Activated CD8-positive, alpha-beta T cell treated with anti-CD3 and anti-CD28 coated beads for 36 hours (primary cell): ENCODE measurements at places on chromosomes 1 and 21. TPM values are rescaled to one million over a fixed set of nuclear protein-coding genes. Genes with fewer than 3 reads are reported as not detected.

ATXN7L2 gene
- total RNA-seq = 11.2 TPM

SLAMF7 gene
- 90.0 TPM for total RNA-seq

RNU1-1 gene
- 820 TPM for total RNA-seq

RAP1GAP gene
- total RNA-seq = 1.6 TPM

AZIN2 gene
- 2.5 TPM for total RNA-seq

NMNAT2 gene
- not detected for total RNA-seq

MTARC1 gene
- not detected for total RNA-seq

DNA sequence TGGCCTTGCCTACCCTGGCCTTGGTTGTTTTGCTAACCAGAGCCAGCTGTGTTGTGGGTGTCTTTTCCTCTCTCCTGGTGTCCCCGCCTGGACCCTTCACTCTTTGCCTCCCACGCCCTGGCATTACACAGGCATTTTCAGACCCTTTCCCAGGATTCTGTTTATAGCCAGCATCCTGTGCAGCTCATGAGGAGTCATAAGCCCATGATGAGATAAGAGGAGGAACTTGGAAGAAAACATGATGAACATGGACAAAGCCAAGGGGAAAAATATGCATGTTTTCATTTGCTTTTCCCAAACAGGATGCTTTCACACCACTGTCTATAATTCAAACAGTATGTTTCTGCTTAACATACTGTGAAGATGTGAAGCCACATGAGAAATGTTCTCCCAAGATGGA, 18.7 kb upstream of the WARS2 start:
- no peak overlapping the region for H3K27ac ChIP-seq
- H3K4me1 ChIP-seq = peaks cover 6% of the 10 kb centered on the region
- H3K36me3 ChIP-seq = peaks cover 58% of the 10 kb centered on the region
- DNase-seq = no peak
- H3K27me3 ChIP-seq = no peaks in the 10 kb centered on the region

DNA sequence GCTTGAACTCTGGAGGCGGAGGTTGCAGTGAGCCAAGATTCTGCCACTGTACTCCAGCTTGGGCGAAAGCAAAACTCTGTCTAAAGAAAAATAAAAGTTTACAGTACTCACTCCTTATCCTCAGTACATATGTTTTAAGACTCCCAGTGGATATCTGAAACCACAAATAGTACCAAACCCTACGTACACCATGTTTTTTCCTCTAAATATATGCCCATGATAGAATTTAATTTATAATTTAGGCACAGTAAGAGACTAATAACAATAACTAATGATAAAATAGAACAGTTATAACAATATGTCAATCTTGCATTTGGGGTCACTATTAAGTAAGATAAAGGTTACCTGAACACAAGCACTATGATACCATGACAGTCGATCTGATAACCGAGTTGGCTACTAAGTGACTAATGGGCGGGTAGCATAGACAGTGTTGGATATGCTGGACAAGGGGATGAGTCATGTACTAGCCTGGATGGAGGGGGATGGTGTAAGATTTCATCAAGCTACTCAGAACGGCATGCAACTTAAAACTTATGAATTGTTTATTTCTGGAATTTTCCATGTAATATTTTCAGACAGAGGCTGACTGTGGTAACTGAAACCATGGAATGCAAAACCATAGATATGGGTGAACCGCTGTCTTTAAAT, 43.7 kb downstream of the ST7L start:
- no peak overlapping the region for H3K4me3 ChIP-seq
- H3K27ac ChIP-seq = no peak overlapping the region
- DNase-seq = no peak
- H3K27me3 ChIP-seq = no peaks in the 10 kb centered on the region

DNA sequence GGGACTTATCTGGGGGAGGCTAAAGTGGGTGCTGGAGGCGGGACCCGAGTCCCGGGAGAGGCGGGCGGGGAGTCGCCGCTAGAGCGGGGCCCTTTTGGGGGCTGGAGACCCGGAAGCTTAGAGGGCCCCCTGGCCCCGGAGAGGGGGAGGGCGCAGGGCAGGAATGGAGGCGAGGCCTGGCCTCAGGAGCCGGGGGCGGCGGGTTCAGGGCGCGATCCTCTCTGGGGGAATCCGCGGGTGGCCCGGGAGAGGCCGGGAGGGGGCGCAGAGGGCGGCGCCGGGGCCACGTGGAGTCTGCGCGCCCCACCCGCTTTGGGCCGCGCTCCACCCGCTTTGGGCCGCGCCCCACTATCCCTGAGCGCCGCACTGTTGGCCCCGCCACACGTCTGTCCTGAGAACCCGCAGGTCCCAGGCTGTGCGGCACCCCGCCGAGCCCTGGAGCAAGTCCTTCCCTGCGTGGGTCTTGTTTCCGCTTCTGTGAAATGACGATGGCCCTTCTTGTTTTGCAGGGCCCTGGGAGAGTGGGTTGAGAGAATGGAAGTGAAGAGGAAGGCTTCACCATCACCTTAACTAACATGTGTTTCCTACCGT, 84.4 kb downstream of the NKAIN1 start:
- no peaks in the 10 kb centered on the region for H3K36me3 ChIP-seq
- peaks cover 6% of the 10 kb centered on the region for H3K4me1 ChIP-seq
- DNase-seq = peak; percentile 81
- peak overlapping the region; percentile 80 for H3K4me3 ChIP-seq
- no peaks in the 10 kb centered on the region for H3K27me3 ChIP-seq

- H3K4me3 ChIP-seq = no peak overlapping the region
- H3K36me3 ChIP-seq = no peaks in the 10 kb centered on the region
- H3K27ac ChIP-seq = no peak overlapping the region
- H3K4me1 ChIP-seq = no peaks in the 10 kb centered on the region
Observed at GRCh38 chr1:145898756-145899155, 11.1 kb downstream of the ITGA10 start.

GRCh38 chr1:201318504-201319340, 35.4 kb downstream of the PKP1 start:
- peaks cover 4% of the 10 kb centered on the region for H3K27me3 ChIP-seq
- no peaks in the 10 kb centered on the region for H3K36me3 ChIP-seq
- H3K4me1 ChIP-seq = no peaks in the 10 kb centered on the region
- H3K4me3 ChIP-seq = no peak overlapping the region
- no peak for DNase-seq

- peaks cover 32% of the 10 kb centered on the region for H3K4me1 ChIP-seq
- H3K36me3 ChIP-seq = no peaks in the 10 kb centered on the region
- no peak for DNase-seq
- no peaks in the 10 kb centered on the region for H3K27me3 ChIP-seq
Observed at GRCh38 chr1:165635823-165636222, 4.8 kb downstream of the MGST3 start.

- H3K27ac ChIP-seq = peak overlapping the region; percentile 82
- no peak overlapping the region for H3K4me3 ChIP-seq
- peak; percentile 45 for DNase-seq
- H3K27me3 ChIP-seq = no peaks in the 10 kb centered on the region
Observed at GRCh38 chr1:58941471-58942289, 157.8 kb upstream of the JUN start.

DNA sequence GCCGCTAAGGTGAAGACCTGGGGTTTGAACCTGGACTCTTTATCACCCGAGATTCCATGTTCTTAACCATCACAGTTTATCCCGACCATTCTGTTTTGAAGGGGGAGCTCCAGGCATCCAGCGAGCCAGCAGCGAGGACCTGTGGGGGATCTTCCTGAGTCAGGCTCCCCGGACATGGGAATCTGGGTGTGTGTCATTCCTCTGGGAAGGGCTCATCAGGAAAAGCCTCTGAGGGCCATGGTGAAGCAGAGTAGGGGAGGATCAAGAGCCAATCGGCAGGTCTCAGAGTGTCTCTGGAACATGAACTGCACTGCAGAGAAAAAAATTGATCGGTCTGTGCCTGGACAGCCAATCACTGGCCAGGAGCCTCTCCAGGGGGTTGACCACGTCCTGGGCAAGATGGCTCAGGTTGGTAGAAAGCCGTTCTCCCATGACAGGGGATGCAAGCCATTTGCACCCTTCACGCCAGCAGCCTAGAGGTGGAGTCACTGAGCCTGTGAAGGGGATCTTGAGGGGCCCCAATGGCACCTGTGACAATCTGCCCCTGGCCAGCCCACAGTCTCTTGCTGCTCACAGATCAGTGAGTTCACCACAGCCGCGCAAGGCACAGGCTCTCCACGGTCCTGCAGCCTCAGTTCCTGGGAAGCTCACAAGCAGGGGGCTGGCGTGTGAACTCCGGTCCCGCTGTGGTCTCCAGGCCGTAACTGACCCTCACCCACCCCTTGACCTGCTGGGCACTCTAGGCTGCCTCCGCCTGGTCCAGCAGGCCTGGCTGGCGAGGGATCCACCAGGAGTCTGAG, 20.4 kb upstream of the ACTRT2 start:
- H3K4me3 ChIP-seq = no peak overlapping the region
- H3K4me1 ChIP-seq = no peaks in the 10 kb centered on the region
- H3K36me3 ChIP-seq = no peaks in the 10 kb centered on the region
- no peak for DNase-seq
- H3K27me3 ChIP-seq = peaks cover 6% of the 10 kb centered on the region
- no peak overlapping the region for H3K27ac ChIP-seq

DNA sequence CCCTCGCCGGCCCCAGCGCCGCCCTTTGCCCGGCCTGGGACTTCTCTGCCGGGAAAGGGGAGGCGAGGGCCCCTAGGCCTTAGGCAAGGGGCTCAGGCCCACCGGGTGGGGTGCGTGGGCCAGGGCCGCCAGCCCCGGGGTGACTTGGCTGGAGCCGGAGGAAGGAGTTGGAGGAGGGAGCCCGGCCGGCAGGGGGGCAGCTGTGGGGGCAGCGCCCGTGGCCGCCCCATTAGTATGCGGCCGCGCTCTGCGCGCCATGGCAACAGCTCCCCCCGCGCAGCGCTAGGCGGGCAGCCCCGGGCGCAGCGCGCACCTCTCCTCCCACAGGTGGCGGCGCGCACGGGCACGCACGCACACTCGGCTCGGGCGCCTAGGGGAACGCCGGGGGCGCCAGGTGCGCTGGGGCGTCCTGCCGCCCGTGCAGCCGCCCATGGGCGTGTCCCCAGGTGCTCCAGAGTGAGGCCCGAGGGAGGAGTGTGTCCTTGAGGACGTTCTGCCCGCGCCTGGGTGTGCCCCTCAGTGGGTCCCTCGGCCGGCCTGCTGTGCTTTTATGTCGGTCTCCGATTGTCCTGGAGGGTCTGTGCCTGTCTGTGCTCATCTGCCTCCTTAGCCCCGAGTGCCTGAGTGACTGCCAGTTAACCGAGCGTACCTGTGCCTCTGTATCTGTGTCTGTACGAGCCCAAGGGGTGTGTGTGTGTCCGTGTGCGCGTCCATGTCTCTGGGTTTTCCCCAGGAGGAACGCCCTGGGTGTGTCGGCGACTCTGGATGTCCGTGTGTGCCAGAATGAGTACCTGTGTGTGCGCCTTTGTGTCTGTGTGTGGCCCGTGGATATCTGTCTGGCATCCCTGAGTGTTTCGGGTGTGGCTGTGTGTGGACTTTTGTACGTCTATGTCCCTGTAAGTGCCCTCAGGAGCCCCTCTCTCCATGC, 38.2 kb upstream of the WASF2 start:
- DNase-seq = peak; percentile 66
- no peaks in the 10 kb centered on the region for H3K27me3 ChIP-seq
- peak overlapping the region; percentile 46 for H3K27ac ChIP-seq
- peak overlapping the region; percentile 97 for H3K4me3 ChIP-seq
- peaks cover 52% of the 10 kb centered on the region for H3K4me1 ChIP-seq

DNA sequence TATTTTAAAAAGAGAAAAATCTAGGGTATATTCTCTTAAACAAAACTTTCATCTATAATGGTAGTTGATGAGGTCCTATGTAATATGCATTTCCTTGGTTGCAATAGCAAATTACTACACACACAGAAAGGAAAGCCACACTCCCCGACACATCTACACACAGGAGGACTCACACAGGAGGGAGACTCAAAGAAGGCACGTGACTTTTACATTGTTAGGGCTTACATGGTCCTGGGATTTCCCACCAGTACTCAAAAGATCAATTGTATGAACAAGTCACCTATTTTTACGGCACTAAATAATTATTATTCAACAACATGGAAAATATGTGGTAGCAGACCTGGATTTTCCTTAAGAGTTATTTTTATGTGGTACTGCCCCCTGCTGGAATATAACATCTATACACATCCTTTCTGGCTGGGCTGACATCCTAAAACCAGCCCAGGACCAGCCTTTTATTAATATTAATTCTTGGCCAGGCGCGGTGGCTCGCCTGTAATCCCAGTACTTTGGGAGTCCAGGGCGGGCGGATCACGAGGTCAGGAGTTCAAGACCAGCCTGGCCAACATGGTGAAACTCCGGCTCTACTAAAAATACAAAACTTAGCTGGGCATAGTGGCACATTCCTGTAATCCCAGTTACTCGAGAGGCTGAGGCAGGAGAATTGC, 33.9 kb upstream of the LGALS8 start:
- H3K4me1 ChIP-seq = peaks cover 4% of the 10 kb centered on the region
- H3K36me3 ChIP-seq = no peaks in the 10 kb centered on the region
- peaks cover 27% of the 10 kb centered on the region for H3K27me3 ChIP-seq
- DNase-seq = no peak

GRCh38 chr1:70947835-70948234, 99.8 kb downstream of the PTGER3 start:
- no peaks in the 10 kb centered on the region for H3K4me1 ChIP-seq
- no peaks in the 10 kb centered on the region for H3K36me3 ChIP-seq
- H3K27me3 ChIP-seq = peaks cover 2% of the 10 kb centered on the region
- H3K27ac ChIP-seq = no peak overlapping the region
- no peak for DNase-seq

GRCh38 chr1:31793586-31794285, 22.1 kb downstream of the SPOCD1 start:
- no peak overlapping the region for H3K27ac ChIP-seq
- H3K4me3 ChIP-seq = no peak overlapping the region
- no peaks in the 10 kb centered on the region for H3K4me1 ChIP-seq
- H3K27me3 ChIP-seq = no peaks in the 10 kb centered on the region

GRCh38 chr1:63327417-63328054, 5.2 kb downstream of the FOXD3 start:
- peaks cover 62% of the 10 kb centered on the region for H3K27me3 ChIP-seq
- H3K4me3 ChIP-seq = no peak overlapping the region
- H3K4me1 ChIP-seq = peaks cover 21% of the 10 kb centered on the region
- H3K27ac ChIP-seq = no peak overlapping the region
- peaks cover 13% of the 10 kb centered on the region for H3K36me3 ChIP-seq
- DNase-seq = peak; percentile 71

DNA sequence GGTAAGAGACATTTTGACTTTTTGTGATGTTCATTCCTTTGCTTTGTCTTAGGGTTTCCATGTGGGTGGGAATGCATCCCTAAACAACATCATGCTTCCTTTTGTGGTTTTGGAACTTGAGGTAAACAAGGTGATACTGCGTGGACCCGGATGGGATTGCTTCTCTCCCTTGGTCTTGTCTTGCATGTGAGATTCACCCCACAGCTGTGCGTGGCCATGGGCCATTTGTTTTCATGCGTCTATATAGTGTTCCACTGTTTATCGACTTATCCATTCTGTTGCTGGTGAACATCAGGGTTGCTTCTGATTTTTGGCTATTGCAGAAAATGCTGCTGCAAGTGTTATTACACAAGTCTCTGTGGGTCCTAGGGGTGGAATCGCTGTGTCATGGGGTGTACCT, 21.1 kb downstream of the CRYAA start:
- no peaks in the 10 kb centered on the region for H3K27me3 ChIP-seq
- no peaks in the 10 kb centered on the region for H3K36me3 ChIP-seq
- no peak overlapping the region for H3K4me3 ChIP-seq
- no peak for DNase-seq
- H3K4me1 ChIP-seq = peaks cover 4% of the 10 kb centered on the region

GRCh38 chr1:155006601-155007101, 4.0 kb downstream of the ZBTB7B start:
- H3K36me3 ChIP-seq = peaks cover 5% of the 10 kb centered on the region
- DNase-seq = peak; percentile 77
- peak overlapping the region; percentile 52 for H3K4me3 ChIP-seq
- H3K27ac ChIP-seq = peak overlapping the region; percentile 92
